ENCODE measurements at places on chromosomes 12 and 14.

- DNase-seq, result no peak
Observed at GRCh38 chr14:65949711-65950516, 536.3 kb upstream of the CCDC196 start.

GRCh38 chr12:15355766-15356165, 33.5 kb downstream of the PTPRO start:
- DNase-seq, result no peak

- no peak for DNase-seq
Observed at GRCh38 chr12:89289720-89290119, 62.6 kb downstream of the DUSP6 start.

DNA sequence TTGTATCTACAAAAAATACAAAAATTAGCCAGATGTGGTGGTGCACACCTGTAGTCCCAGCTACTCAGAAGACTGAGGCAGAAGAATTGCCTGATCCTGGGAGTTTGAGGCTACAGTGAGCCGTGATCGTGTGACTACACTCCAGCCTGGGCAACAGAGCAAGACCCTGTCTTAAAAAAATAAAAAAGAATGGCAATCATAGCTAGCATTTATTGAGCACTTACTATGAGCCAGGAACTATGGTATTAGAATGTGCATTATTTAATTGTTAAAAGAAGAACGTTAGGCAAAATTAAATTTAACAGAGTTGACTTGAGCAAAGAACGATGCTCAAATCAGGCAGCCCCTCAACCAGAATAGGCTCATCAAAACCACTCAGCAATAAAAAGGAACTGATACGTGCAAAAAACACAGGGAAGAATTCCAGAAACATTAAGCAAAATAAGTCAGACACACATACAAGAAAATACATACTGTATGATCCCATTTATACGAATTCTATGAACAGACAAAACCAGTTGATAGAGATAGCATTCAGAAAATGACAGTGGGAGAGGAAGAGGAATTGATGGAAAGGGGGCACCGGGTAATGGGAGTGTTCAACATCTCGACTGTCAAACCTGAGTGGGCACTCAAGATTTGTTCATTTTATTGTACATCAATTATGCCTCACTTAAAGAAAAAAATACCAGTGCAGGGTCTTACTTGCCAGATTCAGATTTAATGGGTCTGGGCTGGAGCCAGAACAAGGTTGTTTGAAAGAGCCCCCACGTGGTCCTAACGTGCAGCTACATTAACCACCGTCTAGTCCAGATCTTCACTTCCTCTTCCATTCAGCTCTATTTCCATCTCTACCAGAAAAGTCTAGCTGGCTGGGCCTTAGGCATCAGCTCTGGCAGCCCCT, 8.0 kb downstream of the SCNN1A start:
- DNase-seq, result no peak

DNA sequence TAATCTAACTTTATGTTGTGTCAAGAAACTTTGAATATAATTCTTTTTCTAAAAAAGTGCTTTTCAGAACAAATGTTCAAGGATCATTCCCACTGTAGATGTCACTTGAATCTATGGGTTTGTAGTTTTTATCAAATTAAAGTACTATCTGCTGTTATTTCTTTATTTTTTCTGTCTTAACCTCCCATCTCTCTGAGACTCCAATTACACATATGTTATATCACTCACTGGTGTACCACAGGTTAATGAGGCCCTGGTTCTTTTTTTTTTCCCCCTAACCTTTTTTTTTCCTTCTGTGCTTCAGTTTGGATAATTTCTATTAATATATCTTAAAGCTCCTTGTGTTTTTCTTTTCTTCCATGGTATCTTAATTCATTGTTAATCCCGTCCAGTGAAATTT, 279.9 kb upstream of the RGS6 start:
- DNase-seq, result no peak

DNA sequence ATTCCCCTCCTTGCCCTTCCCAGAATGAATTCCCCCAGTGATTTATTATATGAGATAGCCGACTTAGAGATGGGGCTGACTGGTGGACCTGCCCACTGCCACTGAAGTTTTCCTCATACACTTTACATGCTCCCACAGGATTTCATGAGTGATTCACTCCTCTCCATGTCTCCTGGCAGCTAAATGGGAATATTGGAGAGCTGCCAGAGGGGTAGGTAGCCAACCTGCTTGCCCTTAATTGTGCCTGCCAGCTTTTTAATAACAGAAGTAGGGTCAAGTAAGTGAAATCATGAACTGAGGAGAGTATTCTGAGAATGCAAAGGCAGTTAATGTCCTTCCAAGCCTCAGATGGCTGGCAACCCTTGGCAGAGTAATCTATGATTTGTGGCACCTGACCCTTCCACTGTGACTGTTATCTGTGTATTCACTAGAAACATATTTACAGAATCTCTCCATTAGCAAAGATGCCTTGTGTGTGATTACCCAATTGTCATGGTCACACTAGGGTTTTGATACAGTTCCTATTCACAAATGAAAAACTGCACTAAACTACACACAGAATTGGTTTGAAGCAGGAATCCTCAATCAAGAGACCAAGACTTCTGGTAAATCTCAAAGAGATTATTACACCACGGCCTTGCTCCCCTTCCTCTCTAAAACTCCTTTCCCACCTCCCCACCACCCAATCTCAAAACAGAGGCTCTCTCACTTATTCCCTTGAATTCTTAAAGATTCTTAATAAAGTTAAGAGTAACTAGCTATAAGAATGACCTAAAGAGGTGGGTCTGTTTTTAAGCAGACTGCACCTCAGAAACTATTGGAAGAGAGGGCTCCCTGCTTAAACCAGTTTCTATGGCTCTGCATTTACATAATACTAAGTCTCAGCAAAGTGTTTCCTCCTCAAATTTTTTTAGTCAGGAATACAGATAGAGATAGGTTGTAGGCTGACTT, 17.2 kb downstream of the NKX2-1 start:
- DNase-seq, result no peak

- DNase-seq, result no peak
Observed at GRCh38 chr14:103828315-103828967, 18.9 kb downstream of the PPP1R13B start.

- DNase-seq, result no peak
Observed at GRCh38 chr14:72887514-72887913, 6.4 kb downstream of the DPF3 start.

- no peak for DNase-seq
Observed at GRCh38 chr12:7404275-7404674, 39.7 kb downstream of the CD163L1 start.

GRCh38 chr12:111766608-111767361, at the start of gene ALDH2:
TSS of gene ALDH2 (plus strand) at chr12:111766933. CDS start at chr12:111766983, 50 bp downstream.
- peak; percentile 60 for DNase-seq

- DNase-seq, result no peak
Observed at GRCh38 chr12:114679452-114679875, 4.5 kb downstream of the TBX3 start.

GRCh38 chr14:71554959-71555612, 377.1 kb upstream of the RGS6 start:
- DNase-seq, result no peak

DNA sequence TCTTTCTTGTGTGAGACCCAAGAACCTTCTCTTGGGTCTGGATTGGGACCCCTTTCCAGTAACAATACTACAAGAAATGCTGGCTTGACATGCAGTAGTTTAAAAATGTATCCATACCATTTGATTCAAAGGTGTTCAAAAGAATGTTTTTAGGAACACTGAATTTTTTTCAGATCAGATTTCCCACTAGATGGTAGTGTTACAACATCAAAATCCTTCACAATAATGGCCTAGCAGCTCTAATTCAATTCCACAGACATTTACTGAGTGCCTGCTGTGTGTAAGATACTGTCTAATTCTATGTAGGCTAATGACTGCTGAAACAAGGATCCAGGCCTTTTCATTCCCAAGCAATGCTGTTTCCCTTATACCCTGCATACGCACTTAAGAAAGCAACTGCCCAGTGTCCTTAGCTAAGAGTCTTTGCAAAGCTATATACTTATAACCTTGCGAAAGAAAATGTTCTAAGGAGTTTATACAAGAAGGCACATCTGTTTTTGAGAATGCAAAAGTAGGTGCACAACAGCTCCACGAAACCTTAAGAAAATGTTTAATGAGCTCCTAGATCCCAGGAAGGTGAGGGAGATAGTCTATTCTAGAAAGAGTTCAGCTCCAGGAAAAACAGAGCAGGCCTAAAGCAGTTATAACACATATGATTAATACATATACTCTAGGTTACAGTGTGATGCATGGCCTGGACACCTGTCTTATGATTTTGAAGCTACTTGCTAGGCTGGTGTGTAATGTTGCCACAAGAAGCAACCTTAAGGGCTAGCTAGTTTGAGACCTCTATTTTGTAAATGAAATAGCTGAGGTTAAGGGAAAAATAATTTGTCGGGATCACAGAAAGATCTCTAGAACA, 50.9 kb upstream of the PKP2 start:
- DNase-seq, result no peak

- DNase-seq, result no peak
Observed at GRCh38 chr14:100675699-100676684, 50.7 kb upstream of the DLK1 start.

- no peak for DNase-seq
Observed at GRCh38 chr14:35231207-35231760, 60.9 kb upstream of the PSMA6 start.

DNA sequence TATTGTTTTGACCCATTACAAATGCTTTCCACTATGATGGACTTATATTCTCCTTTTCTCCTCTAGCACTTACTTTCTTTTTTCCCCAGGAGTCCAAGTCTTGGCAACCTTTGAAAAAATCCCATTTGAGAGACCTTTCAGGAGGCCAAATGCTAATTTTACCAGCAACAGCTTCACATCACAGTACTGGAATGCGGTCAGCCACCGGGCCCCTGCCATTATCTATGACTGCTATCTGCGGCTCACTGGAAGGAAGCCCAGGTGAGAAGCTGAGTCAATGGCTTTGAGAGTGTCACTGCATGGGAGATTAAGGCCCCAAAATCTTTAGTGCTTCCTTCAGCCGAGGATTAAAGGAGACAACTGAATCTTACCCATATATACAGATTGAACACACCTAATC, 64.2 kb downstream of the ERGIC2 start:
- DNase-seq, result peak; percentile 5

- DNase-seq, result no peak
Observed at GRCh38 chr12:24596768-24597388, 352.0 kb downstream of the BCAT1 start.

DNA sequence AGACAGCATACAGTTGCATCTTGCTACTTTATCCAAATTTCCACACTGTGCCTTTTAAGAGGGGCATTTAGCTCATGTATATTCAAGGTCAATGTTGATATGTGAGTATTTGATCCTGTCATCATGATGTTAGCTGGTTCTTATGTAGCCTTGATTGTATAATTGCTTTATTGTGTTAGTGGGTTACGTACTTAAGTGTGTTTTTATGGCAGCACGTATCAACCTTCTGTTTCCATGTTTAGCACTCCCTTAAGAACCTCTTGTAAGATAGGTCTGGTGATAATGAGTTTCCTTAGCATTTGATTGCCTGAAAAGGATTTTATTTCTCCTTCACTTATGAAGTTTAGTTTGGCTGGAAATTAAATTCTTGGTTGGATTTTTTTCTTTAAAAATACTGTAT, 445.2 kb downstream of the NAV3 start:
- no peak for DNase-seq
